ENCODE measurements at places on chromosomes 13 and 19. TPM values are rescaled to one million over a fixed set of nuclear protein-coding genes. Genes with fewer than 3 reads are reported as not detected.

DNA sequence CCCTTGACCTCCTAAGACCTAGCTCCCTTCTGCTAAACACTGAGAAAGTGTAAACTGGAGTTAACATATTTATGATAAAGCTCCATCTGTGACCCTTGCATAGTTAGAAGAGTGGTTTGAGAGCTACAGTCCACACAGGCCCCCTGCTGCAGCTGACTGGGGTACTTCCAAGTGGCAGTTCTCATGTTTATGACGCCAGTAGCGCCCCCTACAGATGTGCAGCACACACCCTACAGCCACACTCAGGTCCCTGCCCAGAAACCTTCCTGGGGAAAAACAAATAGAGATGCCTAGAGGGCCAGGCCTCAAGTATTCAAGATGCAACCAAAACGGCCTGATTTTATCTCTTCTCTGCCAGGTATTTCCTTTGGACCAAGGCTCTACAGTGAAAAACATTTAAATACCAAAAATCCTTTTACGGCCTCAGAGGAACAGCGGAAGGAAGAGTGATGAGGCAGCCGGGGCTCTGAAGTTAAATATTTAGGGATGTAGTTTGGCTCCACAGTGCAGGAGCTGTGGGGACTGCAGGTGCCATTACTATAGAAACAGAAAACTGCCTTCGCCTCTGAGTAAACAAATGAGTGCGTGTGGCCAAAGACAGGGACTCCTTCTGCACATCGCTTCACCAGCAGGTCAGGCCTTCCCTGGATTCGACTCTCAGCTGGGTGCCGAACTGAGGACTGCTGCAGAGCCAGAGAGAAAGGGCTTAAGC, 553.1 kb downstream of the EFNB2 start:
- DNase-seq = no peak

- no peak for DNase-seq
Observed at GRCh38 chr13:32297206-32297605, 18.0 kb downstream of the ZAR1L start.

- DNase-seq = no peak
Observed at GRCh38 chr13:53041968-53042516, 13.4 kb downstream of the OLFM4 start.

DNA sequence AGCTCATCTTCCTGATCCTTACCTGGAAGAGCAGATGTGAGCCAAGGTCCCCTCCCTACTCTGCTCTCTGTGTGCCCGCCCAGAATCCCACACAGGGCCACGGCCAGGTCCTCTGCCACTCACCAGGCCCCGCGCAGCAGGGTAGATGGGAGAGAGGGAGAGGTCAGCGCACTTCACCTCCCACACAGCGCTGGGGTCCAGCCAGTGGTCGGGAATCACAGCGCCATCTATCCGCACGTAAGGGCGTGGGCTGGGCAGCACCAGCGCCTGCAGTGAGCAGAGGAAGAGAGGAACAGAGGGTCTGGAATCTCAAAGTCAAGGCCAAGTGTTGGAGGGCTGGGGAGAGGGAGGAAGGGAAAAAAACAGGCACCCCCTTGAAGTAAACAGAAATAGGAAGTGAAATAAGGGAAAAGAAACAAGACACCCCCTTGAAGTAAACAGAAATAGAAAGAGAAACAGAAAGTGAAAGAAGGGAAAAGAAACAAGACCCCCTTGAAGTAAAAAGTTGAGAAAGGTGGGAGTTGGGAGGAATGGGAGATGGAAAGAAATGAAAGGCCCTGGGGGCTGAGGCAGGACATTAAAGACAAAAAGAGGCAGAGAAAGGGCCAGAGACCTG, 7.0 kb upstream of the PLA2G4C start:
- DNase-seq = no peak

DNA sequence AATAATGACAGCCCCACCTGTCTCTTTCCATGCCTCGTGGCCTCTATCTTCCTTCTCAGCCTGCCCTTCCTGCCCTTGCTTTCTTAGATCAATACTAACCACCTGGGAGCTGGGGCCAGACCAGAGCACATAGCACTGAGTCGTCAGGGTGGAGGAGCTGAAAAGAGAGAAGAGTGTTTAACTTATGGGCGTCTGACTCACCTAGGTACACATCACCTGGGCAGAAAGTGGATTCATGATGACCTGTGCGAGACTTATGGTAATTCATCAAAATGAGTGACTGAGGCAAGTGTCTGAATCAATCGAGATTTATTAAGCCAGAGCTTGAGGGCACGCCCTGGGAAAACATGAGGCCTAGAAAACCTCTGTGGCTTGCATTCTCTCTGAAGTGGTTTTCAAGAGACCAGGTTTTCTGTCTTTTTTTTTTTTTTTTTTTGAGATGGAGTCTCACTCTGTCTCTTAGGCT, 19.2 kb downstream of the CEACAM6 start:
- DNase-seq = peak; percentile 88

Gene FGF22
- 1.5 TPM for total RNA-seq

Gene FARP1
- total RNA-seq = 30.5 TPM

Gene ATXN8OS
- total RNA-seq = not detected

Gene ZNF442
- total RNA-seq = not detected
